Left kidney (tissue), 8 donors: ENCODE measurements at places on chromosomes 16 and 17. TPM values are rescaled to one million over a fixed set of nuclear protein-coding genes. Genes with fewer than 3 reads are reported as not detected.

DNA sequence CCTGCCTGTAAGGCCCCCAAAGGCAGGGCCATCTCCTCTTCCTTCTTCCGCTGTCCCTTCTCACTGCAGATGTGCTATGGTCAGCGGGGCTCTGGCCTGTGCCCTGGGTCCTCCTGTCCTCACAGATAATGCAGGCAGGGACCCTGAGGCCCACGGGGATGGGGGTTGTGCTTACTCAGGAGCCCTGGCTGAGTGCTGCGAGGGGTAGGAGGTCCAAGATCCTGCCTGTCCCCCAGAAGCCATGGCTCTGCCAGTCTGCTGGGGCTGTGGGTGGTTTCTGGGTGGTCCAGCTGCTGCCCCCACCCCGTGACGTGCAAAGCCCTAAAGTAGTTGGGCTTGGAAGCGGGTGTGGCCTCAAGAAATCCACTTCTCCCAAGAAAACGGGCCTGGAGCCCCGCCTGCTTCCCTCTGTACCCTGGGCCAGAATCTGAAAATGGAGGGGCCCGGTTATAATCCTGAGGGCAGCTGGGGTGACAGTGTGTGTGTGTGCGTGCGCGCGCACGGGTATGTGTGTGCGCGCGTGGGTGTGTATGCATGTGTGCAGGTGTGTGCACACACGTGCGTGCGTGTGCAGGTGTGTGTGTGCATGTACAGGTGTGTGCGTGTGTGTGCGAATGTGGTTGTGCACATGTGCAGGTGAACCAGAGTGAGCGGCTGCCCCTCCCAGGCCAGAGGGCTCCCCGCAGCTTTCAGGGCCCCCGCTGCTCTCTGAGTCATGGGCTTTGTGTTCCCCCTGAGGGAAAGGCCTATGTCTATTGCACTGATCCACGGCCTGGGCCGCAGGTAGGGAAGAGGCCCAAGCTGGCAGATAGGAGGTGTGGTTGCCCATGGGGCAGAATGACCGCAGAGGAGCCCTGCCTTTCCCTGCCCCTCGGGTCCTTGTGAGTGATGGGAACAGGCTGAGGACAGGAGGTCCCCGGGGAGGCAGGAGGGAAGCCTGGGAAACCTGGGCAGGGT is 13.8 kb downstream of the SPNS2 start:
- DNase-seq: no peak

The FBXO31 gene
- 21.2 TPM for polyA plus RNA-seq

The TNP2 gene
- not detected for polyA plus RNA-seq

- DNase-seq: no peak
Measured at GRCh38 chr17:33218698-33219601, 74.1 kb downstream of the ASIC2 start.

- DNase-seq: no peak
Measured at GRCh38 chr16:47056688-47057629, 83.5 kb upstream of the DNAJA2 start.

- DNase-seq: no peak
Measured at GRCh38 chr17:8421571-8421970, 14.1 kb upstream of the NDEL1 start.

GRCh38 chr17:18065546-18065945 is 22.2 kb upstream of the DRG2 start:
- DNase-seq: no peak

DNA sequence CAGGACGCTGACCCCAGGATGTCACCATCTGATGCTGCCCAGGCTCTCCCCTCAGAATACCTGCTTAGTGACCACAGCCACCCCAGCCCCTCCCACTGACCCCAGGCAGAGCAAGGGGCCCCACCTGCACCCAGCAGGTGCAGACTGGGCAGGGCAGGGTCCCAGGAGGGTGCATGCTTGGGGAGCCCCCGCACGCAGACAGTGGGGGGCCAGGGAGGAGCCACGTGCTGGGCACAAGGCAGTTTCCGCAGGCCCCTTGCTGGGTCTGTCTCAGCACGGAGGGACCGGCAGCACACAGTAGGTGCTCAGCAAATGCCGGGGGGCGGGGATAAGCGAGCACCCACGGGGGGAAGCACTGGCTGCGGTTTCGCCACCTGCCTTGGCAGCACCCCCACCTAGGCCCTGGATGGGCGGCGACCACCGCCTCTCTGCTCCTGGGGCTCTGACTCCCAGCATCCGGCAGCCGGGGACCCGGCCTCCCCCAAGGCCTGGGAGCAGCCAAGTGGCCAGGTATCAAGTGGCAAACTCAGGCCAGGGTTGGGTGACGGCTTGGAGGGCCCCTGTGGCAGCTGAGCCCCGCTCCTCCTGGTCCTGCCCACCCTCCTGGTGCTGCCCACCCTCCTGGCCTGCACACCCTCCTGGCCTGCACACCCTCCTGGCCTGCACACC is 18.7 kb upstream of the SSTR5 start:
- DNase-seq: no peak

- DNase-seq: no peak
Measured at GRCh38 chr16:2237102-2237482, 848 bp downstream of the DNASE1L2 start.

GRCh38 chr16:12871784-12872183 is 29.6 kb upstream of the SHISA9 start:
- no peak for DNase-seq

DNA sequence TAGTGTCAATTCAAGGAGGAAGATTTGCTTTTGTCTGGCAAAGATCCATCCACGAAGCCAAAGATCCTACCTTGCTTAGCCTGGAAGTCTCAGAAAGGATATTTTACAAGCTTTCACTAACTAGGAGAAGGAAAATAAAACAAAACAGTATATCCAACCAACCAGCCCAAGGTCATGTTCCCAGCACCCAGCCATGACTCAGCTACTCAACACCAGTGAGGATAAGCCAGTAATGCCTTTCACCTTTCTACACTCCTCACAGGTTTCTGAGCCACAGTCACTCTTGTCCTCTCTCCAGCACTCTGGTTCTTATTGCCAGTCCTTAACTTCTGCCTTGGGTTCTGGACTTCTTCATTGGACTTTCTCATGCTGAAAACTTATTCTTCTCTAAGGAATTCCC is 116.2 kb downstream of the CDH11 start:
- no peak for DNase-seq

GRCh38 chr17:41894791-41895331 is 23.9 kb downstream of the ACLY start:
- no peak for DNase-seq

The PMFBP1 gene
- polyA plus RNA-seq: 4.7 TPM

- DNase-seq: no peak
Measured at GRCh38 chr16:8585857-8586256, 4.5 kb downstream of the TMEM114 start.

DNA sequence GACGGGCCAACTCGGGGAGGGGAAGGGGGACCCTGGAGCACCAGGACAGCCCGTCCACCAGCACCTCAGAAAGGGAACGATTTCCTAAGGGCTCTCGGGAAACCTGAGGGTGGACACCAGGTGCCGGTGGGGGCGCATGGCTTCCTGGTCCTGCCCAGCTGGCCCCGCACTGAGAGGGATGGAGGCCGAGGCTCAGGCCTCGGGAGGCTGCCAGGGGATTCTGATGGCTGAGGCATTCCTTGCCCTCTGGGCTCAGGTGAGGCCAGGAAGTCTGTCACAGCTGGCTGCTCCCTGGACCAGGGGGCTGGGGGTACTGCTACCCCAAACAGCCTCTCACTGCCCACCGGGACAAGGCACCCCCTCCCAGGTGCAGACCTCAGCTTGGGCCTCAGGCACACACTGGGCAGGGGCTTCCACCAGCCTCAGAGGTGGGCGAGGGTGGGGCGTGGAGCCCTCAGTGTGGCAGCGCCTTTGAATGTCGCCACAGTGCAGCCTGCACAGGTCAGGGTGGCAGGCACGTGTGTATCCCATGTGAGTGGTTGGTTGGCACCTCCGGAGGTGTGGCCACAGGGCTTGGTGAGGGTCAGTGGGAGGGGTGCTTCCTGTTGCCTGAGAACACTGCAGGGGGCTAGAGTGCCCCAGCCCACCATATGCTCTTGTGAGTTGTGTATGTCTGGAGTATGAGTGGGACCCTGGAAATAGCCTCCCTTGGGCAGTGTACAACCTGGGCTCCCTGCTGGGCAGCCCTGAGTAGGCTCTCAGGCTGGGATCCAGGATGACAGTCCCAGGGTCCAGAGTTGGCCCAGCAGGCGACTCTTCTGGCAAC is 3.9 kb upstream of the FSCN2 start:
- no peak for DNase-seq

The GGT6 gene
- 6.3 TPM for polyA plus RNA-seq

The LRRC36 gene
- 8.7 TPM for polyA plus RNA-seq

DNA sequence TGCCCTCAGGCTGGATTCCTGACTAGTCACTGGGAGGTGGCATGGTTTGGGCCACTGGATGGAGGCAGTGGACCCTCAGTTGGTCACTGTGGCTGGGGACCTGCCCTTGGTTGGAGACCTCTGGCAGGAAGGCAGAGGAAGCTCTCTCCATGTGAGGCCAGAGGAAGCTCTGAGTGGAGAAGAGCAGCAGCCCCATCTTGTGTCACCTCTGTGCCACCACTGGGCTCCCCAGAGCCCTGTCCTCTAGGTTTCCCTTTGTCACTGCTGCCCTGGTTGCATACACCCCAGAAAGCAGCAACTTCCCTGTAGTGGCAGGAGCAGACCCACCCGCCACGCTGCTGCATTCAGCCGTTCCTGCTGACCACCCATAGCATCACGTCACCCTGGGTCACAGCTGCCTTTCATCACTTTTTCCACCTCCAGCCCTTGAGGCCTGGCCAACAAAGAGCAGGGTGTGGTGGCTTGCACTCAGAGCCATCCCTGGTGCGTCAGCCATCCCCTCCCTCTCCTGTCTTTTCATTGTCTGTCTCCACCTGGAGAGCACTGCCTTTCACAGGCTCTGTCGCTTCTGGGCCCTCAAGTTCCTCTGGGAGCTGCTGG is 11.9 kb downstream of the CTRL start:
- DNase-seq: no peak
